ENCODE measurements at places on chromosomes 3 and 15.

GRCh38 chr3:41482134-41482533 lies 282.8 kb downstream of the CTNNB1 start:
- DNase-seq, result no peak

- no peak for DNase-seq
Observed at GRCh38 chr3:94714194-94714593, 651.3 kb downstream of the NSUN3 start.

GRCh38 chr3:112984485-112984884 lies 6.3 kb upstream of the GTPBP8 start:
- DNase-seq, result no peak

- DNase-seq, result no peak
Observed at GRCh38 chr3:104392327-104392726, 974.4 kb upstream of the ALCAM start.

All from fibroblast of skin of back (primary cell).